ENCODE measurements at places on chromosomes 5 and 9.
A peak's percentile ranks its signal among the peaks of the same experiment; 100 is the strongest.

DNA sequence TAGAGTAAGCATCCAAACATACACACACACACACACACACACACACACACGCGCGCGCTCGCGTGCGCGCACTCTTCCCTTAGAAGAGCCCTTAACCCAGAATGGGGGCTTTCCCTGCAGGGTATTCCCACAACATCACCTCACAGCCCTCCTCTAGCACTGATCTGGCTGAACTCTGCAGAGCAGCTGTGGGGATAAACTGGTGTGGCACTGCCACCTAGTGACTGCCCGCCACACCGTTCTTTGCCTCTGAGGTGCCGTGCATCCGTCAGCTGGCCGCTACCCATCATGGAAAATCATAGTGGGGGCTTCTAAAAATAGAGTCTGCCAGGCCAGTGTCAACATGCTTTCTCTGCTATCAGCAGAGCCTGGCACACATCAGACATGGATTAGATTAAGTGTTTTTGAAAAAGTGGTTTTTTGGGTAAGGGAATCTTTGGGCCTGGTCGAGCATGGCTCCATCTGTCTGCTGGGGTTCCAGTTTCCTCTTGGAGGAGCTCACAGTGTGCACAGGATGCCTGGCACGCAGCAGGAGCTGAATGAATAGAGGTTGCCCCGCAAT is 88.1 kb downstream of the KCNN2 start:
- peak; percentile 65 for DNase-seq

GRCh38 chr5:73395256-73395655 is 53.3 kb downstream of the FOXD1 start:
- DNase-seq, result no peak

GRCh38 chr5:2703041-2703440 is 48.4 kb downstream of the IRX2 start:
- DNase-seq, result no peak

- no peak for DNase-seq
Observed at GRCh38 chr5:172849606-172850453, 15.8 kb downstream of the ERGIC1 start.

DNA sequence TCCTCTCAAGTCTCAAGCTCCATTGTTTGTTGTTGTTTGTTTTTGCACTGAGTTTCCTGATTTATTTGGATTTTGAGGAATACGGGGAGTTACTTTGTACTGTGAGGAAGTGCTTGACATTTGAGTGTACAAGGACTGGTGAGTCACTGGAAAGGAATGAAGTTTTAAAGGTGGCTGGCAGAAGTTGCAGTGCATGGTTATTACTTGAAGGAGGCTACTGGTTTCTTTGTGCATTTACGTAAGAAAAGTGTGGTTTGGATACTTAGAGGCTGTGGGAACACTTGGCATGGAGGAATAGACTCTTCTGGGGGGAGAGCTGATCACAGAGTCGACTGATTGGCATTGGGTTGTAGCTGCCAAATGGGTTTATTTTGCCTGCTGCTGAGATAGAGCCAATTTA is 919.0 kb downstream of the TAF11L14 start:
- no peak for DNase-seq

DNA sequence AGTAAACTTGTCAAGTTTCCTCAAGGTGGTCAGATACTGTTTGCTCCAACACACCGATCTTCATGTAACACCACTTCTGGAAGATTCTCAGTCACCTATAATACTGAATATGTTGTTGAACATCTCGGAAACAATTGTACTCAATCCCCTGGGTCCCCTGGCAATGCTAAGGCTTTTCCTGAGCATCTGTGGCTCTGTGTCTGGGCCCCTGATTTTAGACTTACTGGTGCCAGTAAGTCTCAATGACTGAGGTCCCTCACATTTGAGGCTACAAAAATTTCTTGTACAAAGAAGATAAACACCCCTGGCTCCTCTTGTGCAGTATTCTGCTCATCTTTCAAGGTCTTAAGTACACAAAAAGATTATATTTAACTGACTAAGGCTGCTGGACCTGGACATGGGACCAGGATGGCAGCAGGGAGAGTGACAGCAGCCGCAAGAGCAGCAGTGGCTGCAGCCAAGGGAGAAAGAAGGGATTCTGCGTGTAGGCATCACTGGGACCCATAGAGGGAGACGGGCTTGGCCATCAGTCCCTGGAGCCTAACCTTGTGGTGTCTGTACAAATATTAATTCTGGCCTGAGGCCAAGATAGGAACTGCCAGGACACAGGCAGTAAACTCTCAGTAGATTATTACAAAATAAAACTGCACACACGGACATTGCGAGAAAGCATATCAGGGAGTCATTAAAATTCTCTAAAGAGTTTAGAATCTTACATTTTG is 49.0 kb upstream of the TNPO1 start:
- DNase-seq, result no peak

DNA sequence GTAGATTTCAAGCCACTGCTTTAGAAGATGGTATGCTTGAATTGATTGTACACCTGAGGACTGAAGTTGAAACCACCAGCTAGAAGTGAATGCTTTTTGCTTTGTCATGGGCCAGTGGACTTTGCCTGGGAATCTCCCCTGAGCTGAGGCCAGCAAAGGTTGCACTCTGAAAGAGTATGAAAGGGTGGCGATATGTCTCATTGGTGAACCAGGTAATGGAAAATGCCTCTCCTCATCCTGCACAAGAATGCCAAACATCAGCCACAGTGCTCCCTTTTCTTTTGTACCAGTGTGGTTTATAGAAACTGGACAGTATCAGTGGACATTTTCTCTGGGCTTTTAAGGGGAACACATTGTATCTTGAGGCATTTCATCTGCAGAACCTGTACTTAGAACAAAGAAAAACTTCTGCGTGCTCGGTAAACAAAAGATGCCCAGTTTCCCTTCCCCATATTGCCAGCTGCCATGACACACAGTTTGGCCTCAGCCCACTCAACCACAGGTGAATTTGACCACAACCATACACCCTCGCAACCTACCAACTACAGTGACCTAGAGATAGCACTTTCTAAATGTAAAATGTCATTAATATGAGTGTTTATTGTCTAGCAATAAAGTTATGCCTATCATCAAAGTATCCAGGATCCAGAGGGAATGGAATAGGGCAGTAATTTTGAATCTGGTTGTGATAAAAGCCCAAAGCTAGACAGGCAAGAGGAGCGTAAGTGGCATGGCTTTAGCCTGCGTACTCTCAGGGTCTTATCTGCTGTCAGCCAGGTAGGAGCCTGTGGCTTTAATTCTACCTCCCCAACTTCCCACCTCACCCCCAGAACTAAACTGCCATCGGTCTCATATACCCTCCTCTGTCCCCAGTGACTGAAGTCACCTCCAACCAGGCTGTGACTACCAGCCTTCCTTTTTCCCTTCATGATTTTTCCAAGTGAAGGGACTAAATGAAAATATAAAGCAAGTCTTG is 79.5 kb upstream of the LHFPL2 start:
- DNase-seq, result no peak

- no peak for DNase-seq
Observed at GRCh38 chr9:129781981-129782380, 21.0 kb upstream of the TOR1B start.

DNA sequence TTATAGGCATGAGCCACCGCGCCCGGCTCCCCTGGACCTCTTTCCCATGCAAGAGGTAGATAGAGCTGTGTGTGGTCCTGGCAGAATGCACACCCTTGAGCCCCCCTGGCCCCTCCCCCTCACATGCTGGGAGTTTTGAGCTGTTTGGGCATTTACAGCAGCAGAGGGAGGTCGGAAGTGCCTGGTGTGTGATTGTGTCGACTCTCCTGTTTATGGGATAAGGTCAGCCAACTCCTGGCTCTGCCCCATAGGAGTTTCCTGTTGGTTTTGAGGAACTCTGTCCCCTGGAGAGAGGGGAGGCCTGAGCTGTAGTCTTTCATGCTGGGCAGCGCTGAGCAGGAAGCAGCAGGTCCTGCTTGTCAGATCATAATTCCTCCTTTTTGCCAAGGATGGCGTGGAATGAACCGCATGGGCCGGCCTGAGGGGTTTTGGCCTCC is 6.0 kb downstream of the LRRC8A start:
- no peak for DNase-seq

DNA sequence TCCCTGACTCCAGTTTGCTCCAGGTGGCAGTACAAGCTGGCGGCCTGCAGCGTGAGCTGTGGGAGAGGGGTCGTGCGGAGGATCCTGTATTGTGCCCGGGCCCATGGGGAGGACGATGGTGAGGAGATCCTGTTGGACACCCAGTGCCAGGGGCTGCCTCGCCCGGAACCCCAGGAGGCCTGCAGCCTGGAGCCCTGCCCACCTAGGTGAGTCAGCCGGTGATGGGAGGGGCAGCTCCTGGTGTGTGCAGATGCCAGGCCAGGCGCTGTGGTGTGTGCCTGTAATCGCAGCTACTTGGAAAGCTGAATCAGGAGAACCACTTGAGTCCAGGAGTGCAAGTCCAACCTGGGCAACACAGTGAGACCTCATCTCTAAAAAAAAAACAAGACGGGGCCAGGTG is 10.0 kb upstream of the CACFD1 start:
- no peak for DNase-seq

DNA sequence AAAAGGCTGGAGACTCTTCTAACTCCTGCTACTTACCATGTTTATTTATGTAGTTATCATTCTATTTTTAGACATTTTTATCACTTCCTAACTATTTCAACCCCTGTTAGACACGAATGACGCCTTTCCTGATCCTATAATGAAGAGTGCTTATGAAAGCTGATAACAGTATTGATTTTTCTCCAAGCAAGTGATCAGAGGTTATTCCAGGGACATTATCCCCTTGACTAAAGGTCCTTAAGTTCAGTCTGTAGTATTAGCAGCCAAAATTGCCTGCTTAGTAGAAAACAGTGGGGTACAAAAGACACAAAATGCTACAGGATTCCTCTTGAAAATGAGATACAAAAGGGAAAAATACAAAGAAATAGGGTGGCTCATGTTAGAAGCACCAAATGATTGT is 235.6 kb downstream of the DNAH5 start:
- DNase-seq, result no peak

DNA sequence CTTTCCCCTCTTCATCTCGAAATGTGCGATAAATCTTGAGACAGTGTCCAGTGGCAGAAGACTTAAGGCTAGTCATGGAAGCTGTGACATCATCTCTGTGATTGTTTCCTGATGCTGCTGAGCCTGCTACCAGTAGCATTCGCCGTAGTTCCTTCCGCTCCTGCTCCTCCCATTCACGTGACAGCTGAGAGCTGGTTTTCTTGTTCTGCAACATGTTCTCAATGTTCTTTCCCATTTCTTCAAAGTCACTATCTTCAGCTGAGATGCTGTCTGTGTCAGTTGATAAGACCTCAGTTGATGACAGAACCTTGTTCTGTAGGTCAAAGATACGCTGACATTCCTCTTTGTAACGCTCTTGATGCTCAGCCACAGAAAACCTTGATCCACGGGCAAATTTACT is 3.5 kb downstream of the TAF1L start:
- DNase-seq, result no peak

GRCh38 chr9:137487454-137488326 is 28.6 kb upstream of the NSMF start:
- no peak for DNase-seq

- no peak for DNase-seq
Observed at GRCh38 chr5:138853132-138853531, 22.0 kb downstream of the LRRTM2 start.

- no peak for DNase-seq
Observed at GRCh38 chr5:158807-159447, 32.4 kb upstream of the LRRC14B start.

DNA sequence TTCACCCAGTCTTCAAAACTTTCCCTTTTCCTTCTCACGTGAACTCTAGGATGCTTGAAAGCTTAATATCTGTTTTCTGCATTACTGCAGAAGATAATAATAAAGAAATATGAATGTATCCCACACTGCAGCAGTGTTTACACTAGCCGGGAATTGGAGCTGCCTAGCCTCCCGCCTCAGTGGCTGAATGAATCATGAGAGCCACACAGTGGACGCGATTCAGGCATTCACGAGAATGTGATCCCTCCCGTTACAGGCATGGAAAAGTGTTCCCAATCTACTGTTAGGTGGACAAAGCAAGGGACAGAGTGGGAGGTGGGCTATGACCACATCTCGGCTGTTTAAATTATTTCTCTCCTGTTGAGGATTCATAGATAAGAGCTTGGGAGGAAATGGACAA is 69.4 kb upstream of the CTSL start:
- no peak for DNase-seq

GRCh38 chr5:150109921-150110320 is 23.6 kb upstream of the CSF1R start:
- no peak for DNase-seq

DNA sequence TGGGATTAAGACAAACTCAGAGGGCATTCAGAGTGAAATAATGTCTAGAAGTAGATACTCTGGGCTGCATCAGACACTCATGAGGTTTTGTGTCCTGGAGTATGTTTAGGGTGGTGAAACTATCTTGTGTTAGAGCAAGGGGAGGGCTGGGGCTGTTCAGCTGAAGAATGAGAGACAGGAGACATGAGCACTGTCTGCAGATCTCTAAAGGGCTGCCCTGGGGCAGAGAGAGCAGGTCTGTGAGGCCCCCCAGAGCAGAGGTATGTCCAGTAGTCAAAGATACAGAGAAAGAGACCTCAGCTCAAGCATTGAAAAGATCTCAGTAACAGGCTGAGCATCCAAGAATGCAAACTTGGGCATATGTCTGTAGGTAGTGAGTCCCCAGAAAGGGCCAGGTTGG is 45.9 kb upstream of the SHB start:
- DNase-seq, result no peak

All from hippocampal formation (tissue), 2 donors.